Stimulated activated CD4-positive, alpha-beta T cell treated with anti-CD3 and anti-CD28 coated beads, Interleukin-1b, Interleukin-23, amount 100 ng/mL, for 1 hour (primary cell): ENCODE measurements at places on chromosomes 12 and 14.

GRCh38 chr12:47147739-47148138 lies 68.0 kb upstream of the AMIGO2 start:
- no peak for DNase-seq

- DNase-seq, result no peak
These were observed 30.9 kb downstream of the ATP2A2 start for GRCh38 chr12:110311903-110312302.

GRCh38 chr12:126784328-126784921 lies 1482.5 kb upstream of the TMEM132C start:
- DNase-seq, result no peak

DNA sequence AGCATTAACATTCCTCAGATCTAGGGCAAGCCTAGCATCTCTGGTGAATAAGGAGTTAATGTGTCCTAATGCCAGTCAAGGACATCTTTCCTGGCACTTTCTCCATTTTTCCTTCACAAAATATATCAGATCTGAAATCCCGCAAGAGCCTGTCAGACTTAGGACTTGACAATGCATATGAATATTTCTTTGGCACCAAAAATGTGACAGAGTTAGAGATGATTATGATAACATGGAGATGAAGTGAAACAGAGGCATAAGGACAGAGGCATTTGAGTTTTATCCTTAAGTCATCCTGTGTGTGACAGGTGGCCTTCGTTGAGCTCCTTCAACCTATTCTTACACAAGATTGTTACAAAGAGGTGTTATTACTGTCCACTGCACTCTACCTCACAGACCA lies 388.0 kb downstream of the EMP1 start:
- DNase-seq, result no peak

GRCh38 chr14:77681196-77682157 lies 26.3 kb downstream of the ALKBH1 start:
- DNase-seq, result no peak

DNA sequence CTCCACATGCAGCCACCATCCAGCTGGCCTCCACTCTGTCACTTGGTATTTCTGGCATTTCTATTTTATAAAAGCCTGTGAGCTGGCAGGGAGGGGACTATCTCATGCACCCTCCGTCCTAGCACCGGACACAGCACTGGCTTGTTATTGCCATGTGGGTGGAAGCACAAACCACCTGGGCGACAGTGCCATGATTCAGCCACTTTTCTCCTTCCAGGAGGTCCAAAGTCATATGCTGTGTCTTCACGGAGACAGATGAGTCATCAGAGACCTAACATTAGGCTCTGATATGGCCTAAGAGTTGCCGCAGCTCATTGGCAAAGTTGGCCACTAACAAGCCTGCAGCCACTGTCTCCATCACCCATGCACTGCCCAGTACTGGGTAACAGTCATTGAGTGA lies 1123.0 kb downstream of the VRK1 start:
- no peak for DNase-seq

DNA sequence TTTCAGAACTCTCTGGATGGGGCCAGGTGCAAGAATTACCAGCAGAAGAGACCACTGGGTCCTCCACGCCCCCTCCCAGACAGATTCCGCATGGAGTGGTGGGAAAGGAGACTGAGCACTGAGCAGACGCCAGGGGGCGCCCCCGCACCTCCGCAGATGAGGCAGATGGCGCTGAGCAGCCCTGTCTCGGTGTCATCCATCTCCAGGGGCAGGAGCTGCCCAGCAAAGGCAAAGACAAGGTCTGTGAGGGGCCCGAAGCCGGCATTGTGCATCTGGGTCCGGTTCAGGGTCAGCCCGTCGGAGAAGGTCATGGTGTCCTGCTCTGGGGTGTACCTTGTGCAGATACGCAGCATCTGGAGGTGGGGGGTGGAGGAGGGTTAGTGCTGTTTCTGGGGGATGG lies 6.3 kb upstream of the ITGB7 start:
- DNase-seq, result peak; percentile 80

GRCh38 chr12:27185234-27186021 lies 58.7 kb upstream of the STK38L start:
- no peak for DNase-seq

GRCh38 chr12:105409801-105410471 lies 79.4 kb downstream of the C12orf75 start:
- DNase-seq, result no peak

DNA sequence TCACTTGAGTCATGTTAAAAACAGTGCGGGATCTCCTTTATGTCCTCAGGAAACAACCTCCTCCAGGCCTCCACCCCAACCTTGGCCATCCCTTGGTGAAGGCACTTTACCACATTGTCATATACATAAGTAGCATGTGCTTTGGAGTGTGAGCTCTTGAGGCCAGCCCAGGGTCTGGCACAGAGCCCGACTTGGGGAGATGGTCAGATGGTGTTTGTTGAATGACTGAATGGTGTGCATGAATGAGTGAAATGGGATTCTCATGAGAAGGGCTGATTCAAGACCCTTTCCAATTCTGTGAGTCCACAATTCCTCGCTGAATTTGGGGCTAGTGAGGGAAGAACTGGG lies 52.9 kb upstream of the DLK1 start:
- DNase-seq, result no peak

- DNase-seq, result no peak
These were observed 33.1 kb upstream of the ETFBKMT start for GRCh38 chr12:31626270-31626995.

DNA sequence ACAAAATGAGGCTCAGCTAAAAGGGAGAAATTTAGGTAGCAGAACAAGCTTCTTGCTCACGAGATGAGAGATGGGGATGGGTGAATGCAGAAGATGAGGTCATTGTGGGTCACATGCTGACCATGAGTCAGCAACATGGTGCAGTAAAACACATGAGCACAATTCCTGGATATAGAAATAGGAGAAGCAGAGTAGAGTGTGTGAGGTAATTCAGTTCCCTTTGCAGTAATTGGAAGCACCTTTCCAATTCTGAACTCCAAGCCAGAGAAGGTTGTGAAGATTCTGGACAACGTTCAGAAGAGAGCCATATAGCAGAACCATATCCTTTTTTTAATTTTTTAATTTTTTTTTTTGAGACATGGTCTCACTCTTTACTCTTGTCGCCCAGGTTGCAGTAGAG lies 62.0 kb upstream of the LMNTD1 start:
- DNase-seq, result no peak

GRCh38 chr12:89156340-89156739 lies 196.0 kb downstream of the DUSP6 start:
- DNase-seq, result no peak

DNA sequence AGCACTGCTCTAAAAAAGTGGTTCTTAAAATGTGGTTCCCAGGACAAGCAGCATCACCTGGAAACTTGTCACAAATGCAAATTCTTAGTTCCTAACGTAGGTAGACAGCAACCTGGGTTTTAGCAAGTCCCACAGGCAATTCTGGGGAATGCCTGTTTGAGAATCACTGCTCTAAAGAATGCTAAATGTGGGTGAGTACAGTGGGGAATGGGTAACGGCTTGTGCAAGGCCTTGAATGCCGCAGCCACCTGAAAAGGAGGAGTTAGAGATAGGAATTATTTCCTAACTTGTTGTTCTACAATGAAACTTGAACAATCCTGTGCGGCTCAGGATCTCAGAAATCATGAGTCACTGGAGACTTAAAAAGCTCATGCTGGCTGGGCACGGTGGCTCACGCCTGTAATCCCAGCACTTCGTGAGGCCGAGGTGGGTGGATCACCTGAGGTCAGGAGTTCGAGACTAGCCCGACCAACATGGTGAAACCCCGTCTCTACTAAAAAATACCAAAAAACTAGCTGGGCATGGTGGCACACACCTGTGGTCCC lies 34.9 kb downstream of the GNS start:
- DNase-seq, result no peak

DNA sequence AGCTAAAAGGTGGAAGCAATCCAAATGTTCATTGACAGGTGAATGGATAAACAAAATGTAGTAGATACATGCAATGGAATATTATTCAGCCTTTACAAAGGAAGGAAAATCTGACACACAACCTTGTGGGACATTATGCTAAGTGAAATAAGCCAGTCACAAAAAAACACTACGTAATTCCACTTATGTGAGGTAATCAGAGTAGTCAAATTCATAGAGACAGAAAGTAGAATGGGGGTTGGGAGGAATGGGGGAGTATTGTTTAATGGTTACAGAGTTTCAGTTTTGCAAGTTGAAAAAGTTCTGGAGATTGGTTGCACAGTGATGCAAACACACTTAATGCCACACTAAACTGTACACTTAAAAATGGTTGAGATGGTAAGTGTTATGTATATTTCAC lies 62.8 kb downstream of the LIN52 start:
- DNase-seq, result no peak

DNA sequence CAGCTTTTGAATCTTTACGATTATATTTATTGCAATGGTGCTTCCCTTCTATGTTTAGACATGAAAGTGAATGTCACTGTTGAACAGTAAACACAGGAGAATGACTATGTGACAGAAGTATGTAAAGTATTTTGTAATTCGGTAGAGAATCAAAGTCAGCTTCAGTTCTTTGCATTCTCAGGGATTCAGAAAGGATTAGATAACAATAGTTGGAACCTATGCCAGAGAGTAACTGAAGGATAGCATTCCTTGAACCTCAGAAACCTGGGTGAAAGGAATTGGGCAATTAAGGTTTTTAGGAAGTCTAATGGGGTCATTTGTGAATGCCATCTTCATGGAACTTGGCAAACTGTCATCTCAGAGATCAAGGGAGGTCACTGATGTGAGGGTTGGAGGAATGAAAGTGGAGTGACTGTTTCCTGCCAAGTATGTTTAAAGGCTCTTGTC lies 305.3 kb upstream of the DDHD1 start:
- DNase-seq, result no peak

- DNase-seq, result no peak
These were observed 50.2 kb downstream of the RAB35 start for GRCh38 chr12:120066341-120066740.

GRCh38 chr14:32400480-32400879 lies 71.4 kb downstream of the AKAP6 start:
- no peak for DNase-seq

- no peak for DNase-seq
These were observed 35.9 kb downstream of the XRCC3 start for GRCh38 chr14:103679351-103679750.

DNA sequence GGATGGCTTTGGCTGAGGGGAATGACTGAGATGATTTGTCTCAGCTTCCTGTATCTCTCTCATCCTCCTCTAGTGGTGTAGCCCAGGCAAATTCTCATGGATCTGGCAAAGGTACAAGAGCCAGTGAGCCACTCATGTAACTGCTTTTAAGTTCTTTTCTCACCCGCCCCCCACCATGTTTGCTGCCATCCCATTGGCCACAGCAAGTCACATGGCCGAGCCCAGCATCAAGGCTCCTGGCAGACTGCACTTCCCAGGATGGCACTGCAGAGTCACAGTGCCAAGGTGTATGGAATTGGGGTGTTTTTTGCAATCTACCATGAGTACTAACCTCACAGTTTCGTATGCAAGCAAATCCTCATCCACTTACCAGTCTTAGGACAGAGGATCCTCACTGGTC lies 50.9 kb downstream of the CHST11 start:
- DNase-seq, result no peak

DNA sequence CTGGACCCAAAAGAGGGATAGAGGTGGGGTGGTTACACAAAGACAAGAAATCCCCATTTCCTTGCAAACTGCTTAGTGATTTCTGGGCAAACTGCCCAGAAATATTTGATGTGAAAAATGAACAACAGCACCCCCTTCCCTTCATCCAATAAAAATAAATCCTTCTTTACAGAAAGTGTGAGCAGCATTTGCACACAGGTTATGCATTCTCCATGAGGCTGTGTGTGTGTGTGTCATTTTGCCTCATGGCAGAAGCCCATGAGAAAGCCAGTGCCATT lies 17.2 kb upstream of the NRXN3 start:
- no peak for DNase-seq

GRCh38 chr12:70549340-70550179 lies 87.7 kb downstream of the PTPRB start:
- DNase-seq, result no peak

DNA sequence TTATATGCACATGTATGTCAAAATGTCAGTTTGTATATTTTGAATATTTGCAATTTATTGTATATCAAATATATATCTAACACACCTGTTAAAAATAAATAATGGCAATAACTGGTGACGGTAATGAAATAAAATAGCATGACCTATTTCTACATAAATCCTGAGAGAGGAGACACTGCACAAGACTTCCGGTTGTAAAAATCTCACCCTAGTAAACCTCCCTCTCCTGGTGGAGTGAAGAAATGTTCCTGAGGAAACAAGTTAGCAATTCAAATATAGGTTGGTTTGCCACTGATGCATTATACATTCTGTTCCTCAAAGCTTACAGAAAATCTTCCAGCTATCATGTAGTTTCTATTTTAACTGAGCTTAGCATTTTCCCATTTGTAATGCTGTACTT lies 166.1 kb upstream of the SYT10 start:
- DNase-seq, result no peak

GRCh38 chr12:67747869-67748742 lies 99.6 kb downstream of the DYRK2 start:
- DNase-seq, result no peak

- no peak for DNase-seq
These were observed 535.6 kb upstream of the ATP2B1 start for GRCh38 chr12:90244232-90244631.
